ENCODE measurements at places on chromosomes 6 and 20.

DNA sequence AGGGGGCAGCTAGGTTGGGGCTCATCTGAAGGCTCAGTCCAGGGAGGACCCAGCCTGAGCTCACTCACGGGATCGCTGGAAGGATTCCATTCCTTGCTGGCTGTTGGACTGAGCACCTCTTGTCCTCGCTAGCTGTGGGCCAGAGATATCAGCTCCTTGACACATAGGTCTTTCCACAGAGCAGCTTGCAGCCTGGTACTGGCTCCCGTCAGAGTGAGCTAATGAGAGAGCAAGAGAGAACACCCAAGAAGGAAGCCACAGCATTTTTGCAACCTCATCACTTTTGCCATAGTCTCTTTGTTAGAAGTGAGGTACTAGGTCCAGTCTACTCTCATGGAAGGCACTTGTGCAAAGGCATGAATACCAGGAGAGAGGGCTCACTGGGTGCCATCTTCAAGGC is 179.9 kb downstream of the CDC5L start:
- no peak for DNase-seq

DNA sequence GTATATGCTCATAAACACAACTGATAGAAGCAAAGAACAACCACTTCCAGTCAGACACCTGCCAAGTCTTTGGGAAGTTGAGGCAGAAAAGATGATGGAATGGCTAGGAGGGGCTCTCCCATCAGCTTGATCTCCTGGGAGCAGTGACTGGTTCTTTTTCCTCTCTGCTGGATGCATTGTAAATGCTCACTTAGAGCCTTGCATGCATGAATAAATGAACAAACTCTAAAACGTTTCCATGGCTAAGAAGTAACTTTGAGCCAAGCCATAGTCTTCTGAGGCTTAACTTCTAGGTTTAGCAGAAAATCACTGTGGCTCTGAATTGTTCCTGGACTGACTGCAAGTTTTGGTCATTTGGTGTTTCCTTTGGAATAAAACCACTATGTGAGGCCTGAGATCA is 166.4 kb upstream of the CITED2 start:
- no peak for DNase-seq

GRCh38 chr6:43765776-43766499 is 4.1 kb upstream of the VEGFA start:
- no peak for DNase-seq

DNA sequence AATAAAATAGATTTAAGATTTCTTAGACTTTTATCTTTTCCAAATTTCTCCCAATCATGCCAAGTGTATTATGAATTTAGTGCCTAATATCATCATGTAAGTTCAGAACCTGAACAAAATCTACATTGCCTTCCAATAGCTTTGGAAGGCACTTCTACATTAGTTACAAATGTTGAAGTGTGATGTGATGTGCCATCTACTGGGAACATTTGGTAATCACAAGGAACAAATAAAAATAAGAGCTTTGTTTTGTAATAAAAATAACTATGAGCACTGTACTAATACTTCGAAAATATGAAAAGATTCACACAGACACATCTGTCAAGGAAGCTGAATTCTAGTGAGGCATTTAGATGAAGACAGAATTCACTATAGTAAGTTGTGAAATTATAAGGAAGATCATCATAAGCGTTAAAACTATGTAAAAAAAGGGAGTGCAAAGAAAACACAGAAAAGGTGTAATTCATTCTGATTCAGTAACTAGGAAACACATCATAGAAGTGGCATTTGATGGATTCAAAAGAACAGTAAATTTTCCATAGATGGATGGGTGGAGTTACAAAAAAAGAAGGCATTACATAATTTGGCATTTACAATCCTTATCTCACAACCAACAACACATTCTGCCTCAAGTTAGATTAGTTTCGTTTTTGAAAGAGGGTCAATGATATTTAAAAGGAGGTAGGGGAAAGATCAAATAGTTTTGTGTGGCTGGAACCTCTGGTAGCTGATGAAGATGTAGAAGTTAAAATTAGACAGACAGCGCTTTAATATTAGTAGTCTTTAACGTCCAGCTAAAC is 161.0 kb downstream of the ASCC3 start:
- DNase-seq: no peak

DNA sequence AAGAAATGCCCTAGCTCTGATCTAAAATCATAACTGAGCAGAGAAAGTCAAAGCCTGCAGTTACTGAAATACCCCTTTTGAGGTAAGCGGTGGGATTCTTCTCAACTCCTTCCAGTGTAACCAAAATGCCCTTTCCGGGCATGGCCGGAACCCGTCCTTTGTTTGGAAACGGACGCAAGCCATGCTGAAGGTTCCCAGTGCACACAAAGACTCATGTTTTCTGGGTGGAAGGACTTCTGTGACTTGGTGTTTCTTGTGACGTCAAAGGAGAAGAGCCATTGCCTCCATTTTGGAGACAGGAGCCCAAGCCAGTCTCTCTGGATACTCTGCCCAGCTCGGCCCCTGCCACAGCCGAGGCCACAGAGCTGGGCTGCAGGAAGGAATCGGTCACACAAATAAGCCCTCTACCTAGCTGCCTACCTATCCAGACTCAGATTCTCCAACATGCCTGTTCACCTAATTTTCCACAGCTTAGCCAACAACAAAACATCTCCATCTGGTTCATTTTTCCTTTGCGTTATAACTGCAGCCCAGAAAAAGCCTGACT is 182.8 kb downstream of the TBXT start:
- DNase-seq: no peak

- no peak for DNase-seq
Measured at GRCh38 chr6:138572167-138572875, 73.0 kb upstream of the NHSL1 start.

DNA sequence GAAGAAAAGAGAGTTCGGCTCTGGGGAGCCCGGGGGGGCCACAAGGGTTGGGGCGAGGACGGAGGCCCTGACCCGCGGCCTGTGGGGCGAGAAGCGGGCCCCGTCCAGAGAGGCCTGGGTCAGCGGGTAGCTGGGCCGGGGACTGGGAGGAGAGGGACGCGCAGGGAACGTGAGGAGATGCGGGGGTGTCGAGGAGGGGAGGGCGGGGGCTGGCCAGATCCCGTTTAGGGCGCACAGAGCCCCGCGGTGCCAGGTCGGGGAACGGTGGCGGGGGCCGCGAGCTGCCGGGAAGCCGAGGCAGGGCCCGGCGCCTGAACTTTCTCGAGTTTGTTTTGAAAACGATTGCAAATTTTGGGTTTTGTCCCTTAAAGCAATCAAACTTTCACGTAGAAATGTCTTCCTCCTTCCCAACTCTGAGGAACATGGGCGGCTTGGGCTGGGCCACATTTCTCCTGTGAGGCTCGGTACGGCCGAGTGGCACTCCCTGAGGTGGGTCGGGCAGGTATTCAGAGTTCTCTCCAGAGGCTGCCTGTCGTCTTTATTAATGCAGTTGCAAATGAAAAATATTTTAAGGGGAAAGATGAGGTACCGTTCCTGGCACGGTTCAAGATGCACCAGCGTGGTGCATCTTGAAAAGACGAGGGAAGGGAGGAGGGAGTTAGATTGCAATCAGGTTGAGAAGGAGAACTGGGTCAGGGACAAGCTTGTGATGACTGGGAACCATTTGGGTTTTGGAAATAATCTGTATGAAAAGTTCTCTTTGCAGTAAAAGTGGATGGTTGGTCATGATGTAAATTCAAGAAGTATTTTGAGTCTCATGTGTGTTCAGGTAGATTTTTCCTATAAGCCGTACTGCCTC is 972 bp downstream of the RNF8 start:
- DNase-seq: no peak

DNA sequence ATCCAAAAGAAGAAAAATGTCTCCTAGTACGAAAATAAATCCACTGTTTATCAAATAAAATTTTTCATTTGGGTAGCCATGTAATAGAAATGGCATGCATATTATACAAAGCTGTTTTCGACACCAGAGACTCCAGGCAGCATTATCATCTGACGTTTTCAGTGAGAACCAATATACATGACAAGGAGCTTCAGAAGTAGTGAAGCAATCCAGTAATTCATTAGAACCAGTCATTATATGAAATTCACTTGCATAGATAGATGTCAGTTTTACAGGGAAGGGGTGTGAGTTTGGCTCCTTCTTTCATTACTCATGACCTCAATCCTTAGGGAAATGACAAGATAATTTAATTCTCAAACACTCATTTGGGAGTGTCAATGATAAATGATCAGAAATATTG is 14.7 kb downstream of the HTR1B start:
- DNase-seq: no peak

DNA sequence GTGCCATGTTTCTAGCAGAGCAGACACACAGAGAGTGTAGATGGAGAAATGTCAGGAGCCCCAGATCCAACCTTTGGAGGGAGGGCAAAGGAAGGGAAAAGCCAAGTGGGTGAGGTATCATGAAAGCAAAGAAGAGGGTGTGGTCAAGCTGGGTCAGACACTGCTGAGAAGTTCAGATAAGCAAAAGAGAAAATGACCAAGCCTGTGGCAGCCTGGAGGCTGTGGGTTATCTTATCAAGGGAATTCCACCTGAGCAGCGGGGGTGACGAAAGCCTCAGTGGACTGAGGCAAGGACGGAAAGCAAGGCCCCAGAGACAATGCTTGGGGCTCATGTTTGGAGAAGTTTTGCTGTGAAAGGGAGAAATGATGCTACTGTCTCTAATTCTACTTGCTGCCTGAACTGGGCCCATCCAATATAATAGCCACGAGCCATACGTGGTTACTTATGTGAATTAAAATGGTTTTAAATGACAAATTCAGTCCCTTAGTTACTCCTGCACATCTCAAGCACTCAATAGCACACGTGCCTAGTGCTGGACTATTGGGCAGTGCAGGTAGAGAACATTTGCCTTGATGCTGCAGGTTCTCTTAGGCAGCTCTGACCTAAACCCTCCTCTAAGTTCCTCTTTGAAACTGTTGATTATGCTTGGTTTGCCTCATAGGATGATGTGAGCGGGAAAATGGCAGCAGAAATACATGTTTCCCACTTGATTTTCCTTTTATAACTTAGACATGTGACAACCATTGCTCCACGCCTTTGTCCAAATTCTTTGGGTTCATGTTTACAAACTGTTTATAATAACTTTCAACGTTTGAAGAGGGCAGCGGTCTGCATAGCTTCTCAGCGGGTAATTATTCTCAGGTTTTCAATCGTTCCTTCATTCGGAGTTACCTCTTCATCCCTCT is 63.7 kb downstream of the SLC22A23 start:
- DNase-seq: no peak

DNA sequence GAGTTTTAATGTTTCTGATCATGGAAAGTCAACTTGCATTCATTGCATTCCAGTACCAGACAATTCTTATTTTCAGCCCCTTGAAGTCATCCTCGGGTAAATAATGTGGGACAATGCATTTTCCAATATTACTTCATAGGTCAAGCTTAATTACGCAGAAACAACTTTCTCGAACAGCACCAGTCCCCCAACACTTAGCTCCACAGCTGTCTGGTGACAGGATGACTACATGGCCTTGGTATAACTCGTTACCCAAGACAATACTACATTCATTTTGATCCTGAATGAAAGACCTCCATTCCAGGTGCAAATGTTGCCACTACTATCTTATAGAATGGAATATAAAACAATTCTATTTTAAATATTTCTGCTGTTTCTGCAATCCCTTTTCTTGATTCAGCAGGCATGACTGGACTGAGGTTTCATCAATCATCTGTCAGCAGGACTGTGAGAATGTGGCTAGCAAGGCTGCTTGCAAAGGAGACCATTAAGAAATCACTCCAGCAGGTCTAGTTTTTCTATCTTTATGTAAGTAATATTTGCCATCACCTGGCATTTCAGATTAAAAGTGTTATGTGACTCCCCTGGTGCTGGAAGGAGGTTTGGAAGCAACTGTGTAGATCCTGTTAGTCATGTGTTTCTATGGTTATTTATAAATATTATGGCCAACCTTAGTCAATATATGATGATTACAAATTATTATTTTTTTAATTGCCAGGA is 147.9 kb downstream of the HAO1 start:
- no peak for DNase-seq

DNA sequence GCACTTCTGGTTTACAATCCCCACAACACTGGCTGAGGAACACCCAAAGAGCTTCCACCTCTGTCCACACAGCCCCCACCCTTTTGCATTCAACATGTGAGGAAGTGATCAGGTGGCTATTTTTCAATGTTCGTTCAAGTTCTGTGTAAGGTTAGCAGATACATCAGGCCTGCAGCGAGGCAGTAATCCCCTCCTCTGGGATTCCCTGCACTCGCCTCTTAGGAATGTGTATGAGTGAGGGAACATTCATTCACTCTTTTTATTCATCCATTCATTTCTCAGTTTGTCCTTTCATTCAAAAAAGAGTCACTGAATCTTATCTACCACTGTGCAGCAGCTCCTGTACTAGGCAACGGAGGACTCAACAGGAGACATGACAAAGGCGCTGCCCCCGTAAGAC is 236.4 kb upstream of the PRDM1 start:
- no peak for DNase-seq

- no peak for DNase-seq
Measured at GRCh38 chr6:136809091-136809860, 13.1 kb upstream of the PEX7 start.

DNA sequence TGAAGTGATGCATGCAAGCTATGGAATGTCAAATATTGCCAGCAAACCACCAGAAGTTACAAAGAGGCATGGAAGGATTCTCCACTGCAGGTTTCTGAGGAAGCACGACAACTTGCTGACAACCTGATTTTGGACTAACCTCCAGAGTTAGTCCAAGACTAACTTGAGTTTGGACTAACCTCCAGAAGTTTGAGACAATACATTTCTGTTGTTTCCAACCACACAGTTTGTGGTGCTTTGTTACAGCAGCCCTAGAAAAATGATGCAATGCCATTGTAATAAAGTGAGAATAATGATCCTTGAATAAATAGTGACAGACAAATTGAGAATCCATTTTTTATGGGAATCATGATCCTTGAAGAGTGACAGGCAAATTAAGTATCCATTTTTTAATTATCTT is 169.9 kb upstream of the HDDC2 start:
- DNase-seq: no peak

Measured in activated CD8-positive, alpha-beta memory T cell treated with anti-CD3 and anti-CD28 coated beads for 1 hour (primary cell).